Amygdala (tissue), 56 donors: ENCODE measurements at places on chromosomes 7 and 10.
A peak's percentile ranks its signal among the peaks of the same experiment; 100 is the strongest.

GRCh38 chr7:150950496-150951180 lies 27.5 kb downstream of the KCNH2 start:
- DNase-seq, result no peak

DNA sequence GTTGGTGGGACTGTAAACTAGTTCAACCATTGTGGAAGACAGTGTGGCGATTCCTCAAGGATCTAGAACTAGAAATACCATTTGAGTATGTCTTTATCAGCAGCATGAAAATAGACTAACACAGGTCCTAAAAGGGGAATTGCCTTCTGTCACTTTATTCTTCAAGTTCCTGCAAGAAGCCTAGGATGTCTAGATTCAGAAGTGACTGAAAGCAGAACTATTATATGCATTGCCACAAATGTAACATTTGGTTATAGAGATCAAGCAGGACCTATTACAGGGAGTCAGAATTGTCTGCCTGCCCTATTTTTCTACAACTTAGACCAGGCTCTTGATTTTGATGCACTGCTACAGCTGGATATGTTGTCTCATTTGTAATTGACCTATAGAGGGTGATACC lies 364.7 kb downstream of the SORCS1 start:
- no peak for DNase-seq

DNA sequence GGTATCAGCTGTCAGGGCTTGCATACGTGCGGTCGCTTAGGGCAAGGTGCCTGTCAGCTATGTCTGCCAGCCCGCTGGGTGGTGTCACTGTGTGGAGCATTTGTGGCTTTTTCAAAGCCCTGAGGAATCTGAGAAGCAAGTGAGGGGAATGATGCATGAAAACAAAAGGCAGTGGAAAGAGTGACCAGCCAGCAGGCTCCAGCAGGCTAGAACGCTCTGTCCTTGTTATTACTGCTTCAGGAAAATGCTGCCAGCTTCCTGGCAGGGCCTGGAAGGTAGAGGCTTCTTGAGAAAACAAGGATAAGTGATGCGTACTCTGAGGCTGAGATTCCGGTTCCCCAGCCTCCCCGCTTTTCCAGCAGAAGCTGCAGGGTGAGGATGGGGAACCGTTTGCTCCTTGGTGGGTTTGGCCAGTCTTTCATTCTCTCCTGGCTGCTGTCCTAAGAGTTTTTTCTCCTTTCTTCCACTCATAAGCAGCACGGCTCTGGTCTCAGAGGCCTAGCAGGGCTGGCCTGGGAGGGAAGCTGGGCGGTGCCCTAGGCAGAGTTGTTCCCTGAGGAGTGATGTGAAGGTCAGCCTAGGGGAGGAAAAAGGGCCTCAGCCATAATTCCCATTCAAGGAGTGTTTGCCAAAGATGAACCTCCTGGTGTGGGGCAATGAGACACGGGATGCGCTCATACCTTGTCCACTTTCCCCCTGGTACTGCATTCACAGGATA lies 42.8 kb upstream of the MKLN1 start:
- peak; percentile 47 for DNase-seq

GRCh38 chr7:68050627-68051026 lies 1054.0 kb downstream of the TYW1 start:
- no peak for DNase-seq

DNA sequence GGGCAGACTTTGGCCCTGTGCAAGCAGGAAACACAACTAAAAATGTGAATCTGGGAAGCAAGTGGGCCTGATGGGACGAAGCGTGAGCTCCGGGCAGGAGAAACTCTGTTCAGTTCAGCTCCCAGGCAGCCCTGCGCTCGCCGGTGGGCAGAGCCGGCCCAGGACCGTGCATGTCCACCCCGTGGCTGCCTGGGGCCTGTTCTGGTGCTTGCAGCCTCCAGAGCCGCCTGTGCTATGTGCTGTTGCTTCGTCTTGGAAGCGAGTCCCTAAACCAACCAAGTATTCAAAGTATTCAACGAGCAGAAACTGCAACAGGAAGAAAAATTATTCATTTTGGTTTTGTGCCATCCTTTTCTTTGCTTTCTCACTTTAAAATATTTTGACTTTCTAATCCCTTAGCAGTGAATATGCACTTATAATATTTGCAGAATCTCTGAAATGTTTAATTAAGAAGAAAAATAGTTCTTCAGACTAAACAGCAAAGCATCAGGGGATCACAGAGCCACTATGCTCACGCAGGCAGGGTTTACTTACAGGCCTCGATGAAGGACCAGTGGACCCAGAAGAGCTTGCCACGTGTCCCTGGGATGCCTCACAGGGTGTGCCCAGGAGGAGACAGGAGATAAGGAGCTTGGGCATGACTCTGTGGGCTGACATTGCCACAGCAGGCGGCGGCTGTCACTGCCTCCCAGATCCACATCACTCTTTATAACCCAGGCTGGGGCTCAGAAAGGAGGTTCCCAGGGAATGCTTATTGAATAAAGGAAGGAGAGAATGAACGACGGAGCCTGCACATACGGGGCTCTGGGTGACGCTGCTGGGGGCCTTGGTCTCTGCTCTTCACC lies 45.6 kb downstream of the VIPR2 start:
- DNase-seq, result no peak

DNA sequence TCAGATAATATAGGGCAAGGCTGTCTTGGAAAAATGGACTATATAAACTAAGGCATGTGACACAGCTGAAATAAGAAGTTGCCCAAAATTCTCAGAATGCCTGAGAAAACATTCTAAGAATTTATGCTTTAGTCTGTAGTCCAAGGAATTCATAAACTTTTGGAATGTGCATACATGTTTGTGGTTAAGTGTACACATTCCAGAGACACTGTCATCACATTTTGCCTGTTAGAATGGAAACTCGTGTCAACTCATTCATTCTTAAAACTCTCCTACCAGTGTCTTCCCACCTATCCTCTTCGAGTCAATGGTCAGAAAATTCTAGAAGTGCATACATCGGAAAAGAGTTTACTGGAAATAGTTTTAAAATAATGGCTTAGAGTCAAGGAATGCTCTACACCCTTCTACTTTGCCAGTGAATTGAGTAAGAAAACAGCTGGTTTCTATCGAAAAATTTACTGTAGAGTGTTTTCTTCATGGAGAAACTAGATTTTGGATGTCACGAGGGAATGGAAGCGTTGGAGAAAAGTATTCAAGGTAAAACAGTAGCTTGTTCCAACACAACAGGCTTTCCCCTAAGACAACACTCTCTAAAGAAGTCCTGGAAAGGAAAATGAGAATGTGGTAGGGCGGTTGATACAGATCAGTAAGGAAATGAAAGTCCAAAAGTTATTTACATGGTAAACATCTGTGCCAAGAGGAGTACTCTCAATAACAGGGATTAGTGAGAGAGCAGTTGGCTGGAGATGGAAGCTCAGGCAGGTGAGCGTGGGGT lies 1177.6 kb upstream of the C7orf33 start:
- DNase-seq, result no peak

DNA sequence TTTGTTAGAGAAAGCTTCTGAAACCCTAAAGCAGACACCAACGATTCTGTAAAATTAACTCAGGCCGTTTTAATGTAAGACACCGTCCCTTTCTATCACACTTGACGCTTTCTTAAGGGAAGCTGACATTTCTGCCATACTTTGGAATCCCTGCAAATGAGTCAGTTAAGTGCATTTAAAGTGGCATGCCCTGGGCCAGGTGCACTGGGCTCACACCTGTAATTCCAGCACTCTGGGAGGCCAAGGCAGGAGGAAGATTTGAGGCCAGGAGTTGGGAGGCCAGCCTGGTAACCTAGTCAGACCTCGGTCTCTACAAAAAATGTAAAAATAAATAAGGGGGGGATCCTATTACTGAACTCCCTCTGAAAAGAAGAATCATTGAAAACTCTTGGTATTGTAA lies 4.4 kb downstream of the UBE2H start:
- no peak for DNase-seq

DNA sequence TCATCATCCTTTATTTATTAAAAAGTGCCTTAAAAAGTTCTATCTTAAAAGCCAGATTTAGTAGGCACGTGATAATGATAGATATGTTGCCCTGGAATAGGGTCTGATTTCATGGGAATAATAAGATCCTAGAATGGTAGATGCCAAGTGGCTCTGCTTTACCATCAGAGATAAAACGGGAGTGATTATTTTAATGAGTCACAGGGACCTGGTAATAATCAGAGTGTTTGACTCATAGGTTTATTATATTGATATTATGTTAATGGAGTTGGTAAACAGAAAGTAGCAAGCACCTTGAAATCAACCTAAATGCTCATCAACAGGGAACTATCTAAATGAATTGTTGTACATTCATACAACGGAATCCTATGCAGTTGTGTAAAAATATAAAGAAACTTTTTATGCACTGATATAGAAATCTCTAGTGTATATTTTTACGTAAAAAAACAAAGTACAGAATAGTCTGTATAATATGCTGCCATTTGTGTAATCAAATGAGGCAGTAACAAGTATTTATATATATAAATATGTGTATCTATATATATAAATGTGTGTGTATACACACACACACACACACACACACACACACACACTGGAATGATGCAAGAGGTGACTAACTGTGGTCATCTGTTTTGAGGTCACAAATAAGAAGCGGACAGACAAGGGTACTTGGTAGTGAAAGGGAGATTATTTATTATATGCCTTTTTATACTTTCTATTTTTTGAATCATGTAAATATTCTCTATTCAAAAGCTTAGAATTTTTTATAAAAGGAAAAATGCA lies 78.6 kb upstream of the DYNC1I1 start:
- DNase-seq, result no peak

- DNase-seq, result no peak
Measured at GRCh38 chr7:140375892-140376730, 22.2 kb downstream of the SLC37A3 start.

- no peak for DNase-seq
Measured at GRCh38 chr7:86958380-86958779, 101.1 kb downstream of the ELAPOR2 start.
